ENCODE measurements at places on chromosomes 11 and 22.

DNA sequence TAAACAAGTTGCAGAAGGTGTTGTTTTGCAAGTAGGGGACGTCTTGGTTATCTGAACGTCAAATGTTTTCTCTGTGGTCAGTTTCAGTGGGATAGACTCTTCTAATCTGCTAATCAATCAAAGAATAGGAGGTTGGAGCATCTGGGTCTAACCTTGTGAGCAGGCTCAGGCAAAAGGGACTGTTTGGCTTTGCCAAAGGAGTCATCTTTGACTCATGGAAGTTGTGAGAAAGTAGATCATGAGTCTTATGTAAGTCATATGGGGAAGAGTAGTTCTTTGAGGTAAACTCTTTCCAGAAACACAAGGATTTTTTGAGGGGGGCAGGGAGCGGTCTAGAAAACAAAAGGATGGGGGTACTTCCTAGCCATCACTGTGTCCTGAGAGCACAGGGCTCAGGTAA is 27.1 kb upstream of the TOP3B start:
- no peak for DNase-seq

- peak; percentile 8 for DNase-seq
Observed at GRCh38 chr11:32006799-32007388, 84.0 kb upstream of the RCN1 start.

GRCh38 chr11:110471371-110471770 is 41.6 kb downstream of the FDX1 start:
- no peak for DNase-seq

- DNase-seq = peak; percentile 12
Observed at GRCh38 chr22:42368379-42369249, 63.6 kb downstream of the NFAM1 start.

DNA sequence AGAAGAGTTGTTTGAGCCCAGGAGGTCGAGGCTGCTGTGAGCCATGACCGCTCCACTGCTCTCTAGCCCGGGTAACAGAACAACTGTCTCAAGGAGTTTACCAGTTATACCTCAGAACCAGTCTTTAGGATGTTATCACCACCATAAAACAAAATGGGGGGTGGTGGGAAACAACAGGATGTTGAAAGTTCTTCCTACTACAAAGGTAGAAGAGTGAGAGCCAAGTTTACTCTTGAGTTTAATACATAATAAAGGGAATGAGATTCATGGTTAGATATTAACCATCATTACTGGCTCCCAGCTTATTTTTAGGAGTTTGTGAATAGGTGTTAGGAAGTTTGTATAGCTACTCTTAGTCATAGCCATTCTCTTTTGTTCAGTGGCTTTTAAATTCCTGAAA is 78.8 kb upstream of the HORMAD2 start:
- DNase-seq = no peak

DNA sequence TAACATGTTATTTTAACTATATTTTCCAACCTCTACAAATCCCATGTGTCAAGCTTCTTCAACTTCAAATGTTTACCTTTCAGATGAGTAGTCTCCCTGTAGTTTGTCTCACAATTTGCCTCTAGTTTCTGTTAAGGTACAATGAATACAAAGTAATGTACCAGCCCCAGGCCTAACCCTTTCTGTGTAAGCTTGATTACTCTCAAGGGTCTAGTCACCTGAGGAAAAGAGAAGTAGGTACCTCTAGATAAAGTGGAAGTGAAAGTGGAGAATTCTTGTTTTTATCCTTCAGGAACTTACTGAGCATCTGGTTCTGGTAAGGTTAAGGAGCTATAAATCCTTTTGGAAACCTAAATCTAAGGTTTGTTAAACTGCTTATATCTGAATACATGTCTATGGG is at the start of gene OR51A7:
OR51A7 (plus strand) TSS at position 300 of the 400 bp plus-strand sequence. CDS start 3,587 bp downstream, outside the sequence.
- DNase-seq = no peak

- DNase-seq = no peak
Observed at GRCh38 chr11:125519860-125520834, 24.1 kb upstream of the FEZ1 start.

GRCh38 chr11:116953530-116954285 is 116.3 kb upstream of the APOA1 start:
- no peak for DNase-seq

GRCh38 chr11:59212744-59213631 is at the start of gene MPEG1:
Gene MPEG1 (minus strand): TSS chr11:59212927. CDS start chr11:59212865, 62 bp downstream.
- no peak for DNase-seq

DNA sequence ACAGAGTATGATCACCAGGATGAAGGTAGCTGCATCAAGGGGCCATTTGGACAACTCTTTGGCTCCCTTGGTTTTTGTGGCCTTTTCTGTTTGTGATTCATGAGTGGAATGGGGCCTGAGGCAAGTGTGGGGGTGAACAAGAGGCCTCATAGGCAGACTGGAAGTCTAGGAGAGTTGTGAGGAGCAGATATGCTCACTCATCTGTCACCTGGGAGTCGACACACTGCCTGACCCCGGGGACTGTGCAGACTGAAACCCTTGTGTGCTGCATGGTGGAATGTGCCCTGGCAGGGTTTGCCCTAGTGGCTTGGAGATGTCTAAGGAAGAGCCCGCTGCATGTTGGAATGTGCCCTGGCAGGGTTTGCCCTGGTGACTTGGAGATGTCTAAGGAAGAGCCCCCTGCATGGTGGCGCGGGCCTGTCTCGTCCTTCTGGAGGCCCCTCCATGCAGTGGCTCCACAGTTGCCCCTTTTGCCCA is 60.0 kb downstream of the MED15 start:
- DNase-seq = no peak

DNA sequence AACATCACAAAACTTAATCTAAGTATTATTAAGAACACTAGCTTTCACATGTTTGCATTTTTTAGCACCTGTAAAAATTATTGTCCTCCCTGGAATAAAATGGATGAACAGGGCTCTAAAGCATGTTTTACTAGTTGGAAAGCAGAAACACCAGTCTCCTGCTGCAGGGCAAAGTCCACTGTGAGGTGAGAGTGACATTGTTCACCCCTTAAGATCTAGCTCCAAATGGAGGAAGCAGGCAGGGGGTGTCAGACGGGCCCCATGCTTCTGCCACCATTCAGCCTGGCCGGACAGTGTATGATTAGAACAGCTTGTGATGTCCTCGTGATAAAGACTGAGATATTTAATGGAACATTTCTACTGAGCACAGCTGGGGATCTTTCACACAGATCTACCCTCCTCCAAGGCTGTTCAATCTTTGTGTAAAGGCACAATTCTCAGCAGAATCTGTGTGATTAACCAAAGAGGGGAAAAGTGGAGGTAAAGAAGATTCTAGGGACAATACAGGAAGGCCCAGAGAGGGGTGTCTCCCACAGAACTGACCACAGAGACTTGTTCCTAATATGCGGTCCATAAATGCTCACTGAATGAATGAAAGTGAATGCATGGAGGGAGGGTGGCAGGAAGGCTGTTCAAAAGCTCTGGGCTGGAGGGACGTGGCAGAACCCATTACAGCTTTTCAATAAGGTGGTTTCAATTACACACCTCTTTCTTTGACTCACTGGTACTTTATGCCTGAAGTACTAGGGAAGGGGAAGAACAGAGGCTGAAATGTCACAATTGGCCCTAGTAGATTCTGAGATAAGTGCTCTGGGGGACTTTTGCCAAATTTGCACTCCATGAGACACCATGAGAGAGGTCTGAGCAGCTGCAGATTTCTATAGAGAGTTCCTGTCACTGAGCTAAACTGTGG is 239.1 kb upstream of the ARHGAP20 start:
- DNase-seq = no peak

DNA sequence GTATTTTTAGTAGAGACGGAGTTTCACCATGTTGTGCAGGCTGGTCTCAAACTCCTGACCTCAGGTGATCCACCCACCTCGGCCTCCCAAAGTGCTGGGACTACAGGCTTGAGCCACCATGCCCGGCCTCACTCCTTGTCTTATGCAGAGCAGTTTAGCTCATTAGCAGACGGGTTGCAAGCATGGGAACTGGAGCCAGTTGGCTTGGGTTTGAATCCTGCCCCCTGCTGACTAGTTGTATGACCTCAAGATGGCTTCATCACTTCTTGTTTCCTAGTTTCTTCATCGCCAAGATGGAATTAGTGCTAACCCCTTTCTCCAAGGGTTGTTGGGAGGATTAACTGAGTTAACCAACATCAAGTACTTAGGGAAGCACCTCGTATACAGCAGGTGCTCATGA is 23.4 kb upstream of the RASD2 start:
- DNase-seq = no peak

DNA sequence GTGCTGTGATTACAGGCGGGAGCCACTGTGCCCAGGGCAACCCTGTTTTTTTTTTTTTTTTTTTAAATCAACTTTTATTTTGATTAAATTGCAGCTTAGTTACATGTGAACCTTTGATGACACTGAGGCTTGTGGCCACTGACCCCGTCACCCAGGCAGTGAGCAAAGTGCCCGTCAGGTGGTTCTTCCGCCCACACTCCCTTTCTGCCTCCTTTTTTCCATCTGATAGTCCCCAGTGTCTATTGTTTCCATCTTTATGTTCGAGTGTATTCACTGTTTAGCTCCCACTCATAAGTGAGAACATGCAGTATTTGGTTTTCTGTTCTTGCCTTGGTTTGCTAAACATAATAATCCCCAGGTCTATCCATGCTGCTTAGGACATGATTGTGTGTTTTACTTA is 110.9 kb upstream of the GRK3 start:
- peak; percentile 60 for DNase-seq

DNA sequence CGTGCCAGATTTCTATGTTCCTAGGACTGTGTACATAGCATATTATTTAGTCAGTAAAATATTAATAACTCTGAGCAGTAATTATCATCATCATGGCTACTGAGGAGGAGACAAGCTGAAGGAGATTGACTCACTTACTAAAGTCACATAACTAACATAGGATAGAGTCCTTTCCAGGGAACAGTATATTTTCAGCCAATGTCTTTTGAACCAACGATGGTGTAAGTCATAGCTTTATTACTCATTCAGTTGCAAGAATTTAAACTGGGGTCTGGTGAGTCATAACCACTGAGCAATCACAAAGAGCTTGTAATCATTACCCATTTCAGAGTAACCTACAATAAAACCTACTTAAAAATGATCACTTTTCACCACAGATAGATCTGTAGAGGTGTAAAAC is 1564.8 kb upstream of the TENM4 start:
- no peak for DNase-seq

DNA sequence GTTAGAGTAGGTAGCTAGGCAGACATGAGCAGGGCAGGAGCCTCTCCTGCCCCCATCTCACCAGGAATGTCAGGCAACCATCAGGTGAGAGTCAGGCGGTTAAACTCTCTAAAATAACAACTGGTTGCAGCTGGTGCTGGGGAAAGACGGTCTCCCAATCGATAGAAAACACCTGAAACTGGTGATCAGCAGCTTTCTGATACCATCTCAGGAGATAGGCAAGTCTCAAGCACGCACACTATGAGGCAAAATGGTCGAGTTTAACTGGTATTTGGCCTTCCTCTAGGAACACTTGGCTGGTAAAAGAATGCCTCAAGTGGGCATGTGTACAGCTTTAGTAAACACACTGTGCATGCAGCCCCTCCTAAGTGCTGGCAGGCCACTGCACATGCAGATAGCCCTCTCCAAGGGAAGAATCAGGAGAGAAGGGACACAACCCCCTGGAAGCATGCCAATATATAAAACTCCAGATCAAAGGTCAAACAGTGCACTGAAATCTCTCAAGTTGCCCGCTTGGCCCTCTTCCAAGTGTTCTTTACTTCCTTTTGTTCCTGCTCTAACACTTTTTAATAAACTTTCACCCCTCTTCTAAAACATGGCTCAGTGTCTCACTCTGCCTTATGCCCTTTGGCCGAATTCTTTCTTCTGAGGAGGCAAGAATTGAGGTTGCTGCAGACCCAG is 88.7 kb downstream of the USP35 start:
- DNase-seq = no peak

DNA sequence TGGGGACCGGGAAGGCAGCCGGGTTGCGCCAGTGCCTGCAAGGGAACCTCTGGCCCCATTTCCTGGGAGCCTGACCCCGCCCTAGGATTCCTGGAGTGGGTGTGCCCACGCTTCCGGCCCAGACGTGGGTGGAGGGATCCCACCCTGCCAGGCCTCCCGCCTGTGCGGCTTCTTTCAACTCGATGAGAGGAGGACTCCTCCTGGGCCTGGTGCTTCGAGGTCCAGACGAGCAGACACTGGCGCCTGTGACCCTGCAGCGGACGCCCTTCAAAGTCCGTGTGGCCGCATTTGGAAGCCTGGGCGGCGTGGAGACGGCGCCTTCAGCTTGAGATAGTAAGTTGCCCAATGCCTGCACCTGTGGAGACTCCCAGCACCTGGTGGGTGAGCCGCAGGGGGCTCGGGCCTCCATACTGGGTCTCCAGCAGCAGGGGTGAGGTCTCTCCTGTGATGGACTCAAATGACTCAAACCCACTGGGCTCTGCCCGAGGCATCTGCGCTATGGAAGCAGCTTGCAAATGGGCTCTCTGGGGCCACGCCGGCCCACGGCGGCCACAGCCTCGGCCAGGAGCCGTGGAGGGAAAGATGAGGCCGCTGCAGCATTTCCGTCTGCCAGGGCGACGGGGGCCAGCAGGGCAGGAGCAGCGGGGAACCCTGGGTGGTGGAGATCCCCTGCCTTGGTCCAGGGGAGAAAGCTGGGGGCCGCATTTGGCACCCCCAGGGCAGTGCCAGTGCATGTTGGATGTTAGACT is 64.3 kb upstream of the PPARA start:
- no peak for DNase-seq

GRCh38 chr11:46065681-46066080 is 55.6 kb downstream of the PHF21A start:
- no peak for DNase-seq

- no peak for DNase-seq
Observed at GRCh38 chr22:45997077-45997776, 20.3 kb upstream of the WNT7B start.

- DNase-seq = no peak
Observed at GRCh38 chr11:113188371-113188834, 126.0 kb upstream of the TTC12 start.

DNA sequence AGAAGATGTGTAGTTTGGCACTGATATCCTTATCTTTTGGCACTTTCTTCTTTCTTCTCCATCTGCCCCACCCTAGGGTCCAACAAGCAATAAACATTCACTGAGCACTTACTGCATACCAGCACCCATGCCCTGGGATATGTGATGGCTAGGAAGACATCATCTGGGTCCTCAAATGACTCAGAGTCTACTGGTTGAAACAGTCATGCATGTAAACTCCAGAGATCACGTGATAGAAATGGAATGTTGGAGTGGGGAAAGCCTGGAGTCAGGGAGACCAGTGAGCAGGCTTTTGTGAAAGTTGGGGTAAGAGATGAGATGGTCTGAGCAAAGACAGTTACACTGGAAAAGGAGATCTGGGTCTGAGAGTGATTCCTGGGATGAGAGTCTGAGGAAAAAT is 724.9 kb upstream of the TENM4 start:
- no peak for DNase-seq

DNA sequence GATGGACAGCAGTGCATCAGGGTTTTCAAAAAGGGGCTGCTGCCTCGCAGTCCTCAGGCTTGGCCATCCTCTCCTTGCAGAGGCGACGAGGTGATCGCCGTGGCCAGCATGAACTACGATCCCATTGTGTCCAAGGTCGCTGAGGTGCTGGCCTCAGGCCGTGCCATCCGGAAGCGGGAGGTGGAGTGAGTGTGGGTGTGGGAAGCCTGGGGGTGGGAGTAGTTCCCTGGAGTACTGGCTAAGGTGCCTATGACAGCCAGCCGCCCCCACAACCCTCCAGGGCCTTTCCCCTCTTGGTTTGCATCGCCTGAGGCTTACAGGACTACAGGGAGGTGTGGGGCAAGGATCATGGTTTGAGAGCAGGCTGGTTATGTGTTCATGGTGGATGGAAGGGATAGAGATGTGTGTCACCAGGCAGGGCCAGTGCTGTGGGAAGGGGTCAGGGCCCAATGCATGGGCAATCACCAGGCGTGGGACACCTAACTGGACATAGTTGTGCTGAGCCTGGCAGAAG is 2.1 kb upstream of the LZTR1 start:
- DNase-seq = no peak

Data from stimulated activated CD4-positive, alpha-beta T cell treated with anti-CD3 and anti-CD28 coated beads, Interleukin-1b, Interleukin-23, amount 100 ng/mL, for 48 hours (primary cell).